ENCODE measurements at places on chromosomes 7 and 10.

DNA sequence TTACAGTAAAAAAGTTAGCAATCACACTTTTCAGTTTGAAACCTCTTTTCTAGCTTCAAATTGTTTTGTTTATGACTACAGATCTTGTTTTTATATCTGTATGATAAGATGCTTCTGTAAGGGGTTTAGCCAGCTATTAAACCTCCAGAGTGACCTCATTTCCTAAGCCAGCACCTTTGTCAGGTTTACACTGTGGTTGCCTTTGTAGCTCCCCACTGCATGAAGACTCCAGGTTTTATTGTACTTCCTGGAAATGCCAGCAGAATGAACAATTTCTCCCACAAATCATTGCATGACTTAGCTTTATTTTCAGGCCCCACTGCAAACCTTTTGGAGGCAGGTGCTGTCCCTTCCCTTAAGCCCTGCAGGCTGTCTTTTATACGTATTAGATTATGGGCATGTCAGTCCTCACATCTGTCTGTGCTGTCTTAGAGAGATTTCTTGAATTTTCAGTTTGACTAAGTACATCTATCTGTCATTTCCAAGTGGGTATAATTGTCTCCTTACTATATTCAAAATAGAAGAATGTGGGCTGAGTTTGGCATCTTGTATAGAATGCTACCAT lies 8.2 kb upstream of the AGR3 start:
- no peak for DNase-seq

- no peak for DNase-seq
Observed at GRCh38 chr10:66910671-66911070, 15.2 kb upstream of the LRRTM3 start.

DNA sequence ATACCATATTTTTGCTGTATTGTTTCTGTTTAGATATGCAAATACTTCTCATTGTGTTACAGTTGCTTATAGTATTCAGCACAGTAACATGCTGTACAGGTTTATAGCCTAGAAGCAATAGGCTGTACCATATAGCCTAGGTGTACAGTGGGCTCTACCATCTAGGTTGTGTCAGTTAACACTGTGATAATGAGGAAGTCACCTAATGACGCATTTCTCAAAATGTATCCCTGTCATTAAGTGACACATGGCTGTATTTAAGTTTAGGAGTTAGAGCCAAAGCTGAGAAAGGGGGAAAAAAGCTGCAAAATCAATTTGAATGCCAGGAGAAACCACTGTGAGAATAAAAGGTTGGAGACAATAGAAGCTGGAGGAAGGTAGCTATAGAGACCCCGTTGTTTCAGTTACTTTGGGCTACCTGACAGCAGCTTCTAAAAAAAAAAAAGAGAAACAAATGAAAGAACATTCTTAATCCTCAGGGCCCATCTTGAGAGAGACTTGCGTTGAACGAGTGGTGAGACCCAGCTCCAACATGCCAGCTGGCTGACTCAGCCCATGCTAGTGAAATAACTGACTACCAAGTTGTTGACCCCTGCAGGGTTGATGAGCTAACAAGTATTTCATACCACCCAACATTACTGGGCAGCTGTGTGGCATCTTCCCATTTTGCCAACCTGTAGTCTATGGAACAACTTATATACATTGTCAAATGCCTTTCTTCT lies 8.7 kb downstream of the STARD3NL start:
- DNase-seq, result no peak

GRCh38 chr10:132612571-132613504 lies 75.3 kb downstream of the INPP5A start:
- no peak for DNase-seq

GRCh38 chr7:29398011-29398410 lies 165.6 kb upstream of the PRR15 start:
- no peak for DNase-seq

DNA sequence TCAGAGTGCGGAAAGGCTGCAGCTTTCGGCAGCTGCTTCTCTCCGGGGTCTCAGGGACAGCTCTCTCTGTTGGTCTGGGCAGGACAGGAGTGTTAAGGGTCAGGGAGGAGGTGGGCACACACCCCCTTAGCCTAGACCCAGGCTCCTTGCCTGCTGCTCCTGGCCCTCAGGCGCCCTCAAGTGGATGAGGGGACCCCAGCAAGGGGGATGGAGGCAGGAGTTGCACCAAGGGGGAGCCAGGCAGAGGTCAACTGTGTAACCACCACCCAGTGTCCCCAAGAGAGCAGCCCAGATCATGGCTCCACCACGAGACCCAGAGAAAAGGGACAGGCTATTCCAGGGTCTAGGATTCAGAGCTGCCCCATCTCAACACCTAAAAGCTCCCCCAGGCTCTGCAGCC lies 26.9 kb downstream of the SPOCK2 start:
- no peak for DNase-seq

GRCh38 chr7:82841828-82842227 lies 320.9 kb downstream of the PCLO start:
- no peak for DNase-seq

DNA sequence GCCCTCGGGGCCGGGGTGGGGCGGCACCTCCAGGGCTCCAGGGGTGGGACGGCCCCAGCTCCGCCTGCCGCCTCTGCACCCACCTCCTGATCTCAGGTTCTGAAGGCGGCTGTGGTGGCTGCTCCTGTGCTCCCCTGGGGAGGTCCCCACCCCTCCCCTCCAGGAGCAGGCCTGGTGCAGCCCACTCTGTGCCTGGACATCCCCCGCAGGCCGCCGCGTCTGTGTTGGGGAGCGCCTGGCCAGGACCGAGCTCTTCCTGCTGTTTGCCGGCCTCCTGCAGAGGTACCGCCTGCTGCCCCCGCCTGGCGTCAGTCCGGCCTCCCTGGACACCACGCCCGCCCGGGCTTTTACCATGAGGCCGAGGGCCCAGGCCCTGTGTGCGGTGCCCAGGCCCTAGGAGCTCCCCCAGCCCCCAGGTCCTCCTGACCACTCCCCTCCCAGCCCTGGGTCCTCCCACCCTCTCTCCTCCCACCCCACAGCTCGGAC lies 5.5 kb downstream of the CYP2W1 start:
- no peak for DNase-seq

GRCh38 chr10:50544857-50545429 lies 78.8 kb downstream of the SGMS1 start:
- no peak for DNase-seq

DNA sequence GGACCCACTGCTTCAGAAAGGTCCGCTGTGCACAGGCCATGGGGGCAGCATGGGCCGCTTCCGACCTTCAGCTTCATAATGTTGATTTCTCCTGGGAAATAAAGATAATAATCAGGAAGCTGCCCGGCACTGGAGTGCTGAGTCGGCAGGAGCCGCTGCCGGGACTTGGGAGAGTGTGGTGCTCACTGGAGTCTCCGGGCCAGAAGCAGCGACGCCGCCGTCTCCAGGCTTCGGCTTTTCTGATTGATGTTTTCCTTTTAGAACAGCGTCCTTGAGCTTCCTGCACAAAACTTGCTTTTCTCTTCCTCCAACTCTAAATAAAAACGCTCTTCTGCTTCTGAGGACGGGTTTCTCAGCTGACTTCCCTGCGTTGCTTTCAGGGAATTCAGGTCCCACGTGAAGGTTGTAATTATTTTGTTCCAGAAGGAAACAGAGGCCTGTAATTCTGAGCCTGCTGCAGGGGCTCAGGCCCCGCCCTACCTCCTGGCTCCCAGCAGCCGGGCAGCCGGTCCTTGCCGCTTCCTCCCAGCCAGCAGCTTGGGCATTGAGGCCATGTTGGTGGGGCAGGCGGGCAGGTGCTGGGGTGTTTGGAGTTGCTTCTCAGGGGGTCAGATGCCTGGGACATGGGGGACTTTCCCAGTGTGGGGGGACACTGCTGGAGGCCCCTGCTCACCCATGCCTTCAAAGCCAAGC lies 14.7 kb downstream of the PWWP2B start:
- no peak for DNase-seq

DNA sequence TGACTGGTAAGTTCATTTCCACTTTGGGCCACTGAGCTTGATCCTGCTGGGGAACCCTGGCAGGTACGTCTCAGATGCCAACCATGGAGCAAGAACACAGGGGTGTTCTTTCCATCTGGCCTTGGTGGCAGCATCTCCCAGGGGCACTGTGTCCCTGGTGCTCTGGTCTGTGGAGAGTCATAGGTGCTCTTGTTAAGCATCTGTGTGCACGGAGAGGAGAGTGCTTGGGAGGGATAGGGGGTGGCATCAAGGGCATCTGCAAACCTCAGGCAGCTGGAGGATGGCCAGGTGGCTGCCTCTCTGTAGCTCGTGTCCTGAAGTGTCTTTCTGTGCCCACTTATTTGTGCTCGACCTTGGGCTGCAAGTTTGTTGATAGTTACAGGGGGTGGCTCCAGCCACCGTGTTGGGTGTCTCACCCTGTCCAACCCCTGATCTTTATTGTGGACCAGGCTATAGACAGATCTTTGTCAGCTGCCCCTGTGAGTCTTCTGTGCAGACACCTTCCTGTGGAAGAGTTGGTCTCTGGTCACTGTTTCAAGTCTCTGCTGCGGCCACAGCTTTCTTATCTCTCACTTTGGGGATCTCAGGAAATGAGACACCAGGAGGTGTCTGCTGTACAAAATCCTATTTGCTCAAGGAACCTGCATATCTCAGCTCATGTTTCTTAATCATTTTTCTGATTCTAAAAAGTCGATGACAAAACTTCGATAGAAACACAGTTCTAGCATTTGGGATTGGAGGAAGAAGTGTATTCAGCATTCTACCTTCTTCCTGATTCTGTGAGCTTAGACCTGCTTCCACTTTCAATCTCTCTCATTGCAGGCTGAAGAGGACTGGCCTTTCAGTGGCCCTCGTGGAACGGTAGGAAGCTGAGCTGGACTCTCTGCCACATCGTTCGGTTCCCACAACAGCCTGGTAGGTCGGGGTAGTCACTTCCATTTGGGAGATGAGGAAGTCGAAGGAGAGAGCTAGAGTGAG lies 17.2 kb upstream of the GIMAP8 start:
- DNase-seq, result no peak

GRCh38 chr10:30858499-30858898 lies 173.2 kb downstream of the ZNF438 start:
- no peak for DNase-seq

GRCh38 chr10:16816830-16817124 lies 447 bp downstream of the RSU1 start:
- DNase-seq, result no peak

- no peak for DNase-seq
Observed at GRCh38 chr7:122425731-122426130, 121.2 kb upstream of the FEZF1 start.

DNA sequence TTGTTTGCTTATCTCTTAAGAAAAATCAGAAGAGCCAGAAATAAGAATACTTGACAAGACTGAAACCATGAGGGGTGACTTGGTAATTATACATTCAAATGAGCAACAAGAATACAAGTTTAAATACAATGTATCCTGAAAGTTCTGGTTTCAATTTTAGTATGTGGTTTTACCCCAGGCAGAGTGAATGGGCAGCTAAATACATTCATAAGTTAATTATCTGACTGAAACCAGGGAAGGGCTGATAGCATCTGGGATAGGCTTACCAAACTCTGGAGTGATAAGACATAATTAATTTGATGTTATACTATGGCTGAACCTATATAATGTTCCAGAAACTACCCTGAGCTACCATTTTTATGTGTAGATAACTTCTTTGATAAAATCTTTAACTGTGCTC lies 252.2 kb upstream of the PLXNA4 start:
- no peak for DNase-seq

- no peak for DNase-seq
Observed at GRCh38 chr7:102837802-102838201, 75.0 kb upstream of the LRRC17 start.

- no peak for DNase-seq
Observed at GRCh38 chr7:112134039-112134438, 72.2 kb downstream of the DOCK4 start.

DNA sequence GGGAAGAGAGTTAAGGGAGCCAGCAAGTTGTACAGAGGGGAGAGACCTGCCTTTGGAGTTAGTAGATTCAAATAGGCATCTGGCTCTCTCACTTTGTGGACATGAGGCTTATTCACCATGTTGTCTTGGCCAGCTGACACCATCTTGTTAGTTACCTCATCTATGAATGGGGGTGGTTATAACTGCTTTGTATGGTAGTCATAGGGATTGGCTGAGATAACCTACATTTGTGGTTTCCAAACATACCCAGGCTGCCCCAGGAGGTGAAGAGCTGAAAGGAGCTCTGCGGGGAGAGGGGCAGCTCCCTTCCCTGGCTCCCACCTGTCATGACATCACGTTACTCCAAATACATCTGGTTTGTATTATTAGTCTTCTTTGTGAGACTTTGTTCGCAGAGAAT lies 393.3 kb upstream of the AUTS2 start:
- no peak for DNase-seq

GRCh38 chr7:65744406-65744805 lies 128.5 kb upstream of the VKORC1L1 start:
- DNase-seq, result no peak

GRCh38 chr7:91767820-91768219 lies 112.7 kb downstream of the MTERF1 start:
- no peak for DNase-seq

DNA sequence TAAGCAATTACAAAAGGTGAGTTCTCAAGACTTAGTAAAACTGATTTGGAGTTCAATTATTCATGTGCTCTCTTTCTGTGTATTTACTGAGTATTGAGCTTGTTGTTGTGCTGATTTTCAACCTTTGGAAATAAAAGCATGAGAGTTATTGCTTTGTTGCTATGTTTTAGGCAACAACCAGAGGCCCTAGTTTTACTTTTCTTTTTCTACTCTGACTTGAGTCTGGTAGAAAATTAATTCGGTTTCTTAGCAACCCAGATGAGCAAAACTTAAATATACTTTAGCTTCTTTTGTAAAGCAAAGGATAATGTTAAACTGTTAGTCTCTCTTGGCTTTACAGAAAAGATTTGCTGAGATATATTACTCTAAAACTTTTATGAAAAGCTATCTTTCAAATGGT lies 66.4 kb upstream of the SCIN start:
- no peak for DNase-seq

Measured in stimulated activated CD8-positive, alpha-beta memory T cell treated with anti-CD3 and anti-CD28 coated beads, Interleukin-4, amount 100 ng/mL, for 1 hour (primary cell).